ENCODE measurements at places on chromosomes 13 and 19.

DNA sequence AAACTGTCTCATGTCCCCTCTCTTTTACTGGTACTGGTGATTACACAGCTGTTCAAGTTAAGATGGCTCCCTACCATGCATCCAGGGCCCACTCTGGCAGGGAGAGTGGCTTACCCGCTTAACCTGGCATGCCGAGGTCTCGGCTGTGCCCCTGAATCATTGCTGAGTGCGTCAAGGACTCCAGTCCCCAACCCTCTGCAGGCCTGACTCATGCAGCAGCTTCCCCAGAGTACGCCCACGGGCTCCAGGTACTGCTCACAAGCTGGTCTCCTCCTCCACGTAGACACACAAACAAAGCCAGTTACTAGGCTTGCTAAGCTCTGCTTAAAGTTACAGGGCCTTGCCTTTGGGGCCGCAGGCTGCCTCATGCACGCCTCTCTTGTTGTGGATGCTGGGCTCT lies 447.4 kb downstream of the COG6 start:
- peak; percentile 26 for DNase-seq

DNA sequence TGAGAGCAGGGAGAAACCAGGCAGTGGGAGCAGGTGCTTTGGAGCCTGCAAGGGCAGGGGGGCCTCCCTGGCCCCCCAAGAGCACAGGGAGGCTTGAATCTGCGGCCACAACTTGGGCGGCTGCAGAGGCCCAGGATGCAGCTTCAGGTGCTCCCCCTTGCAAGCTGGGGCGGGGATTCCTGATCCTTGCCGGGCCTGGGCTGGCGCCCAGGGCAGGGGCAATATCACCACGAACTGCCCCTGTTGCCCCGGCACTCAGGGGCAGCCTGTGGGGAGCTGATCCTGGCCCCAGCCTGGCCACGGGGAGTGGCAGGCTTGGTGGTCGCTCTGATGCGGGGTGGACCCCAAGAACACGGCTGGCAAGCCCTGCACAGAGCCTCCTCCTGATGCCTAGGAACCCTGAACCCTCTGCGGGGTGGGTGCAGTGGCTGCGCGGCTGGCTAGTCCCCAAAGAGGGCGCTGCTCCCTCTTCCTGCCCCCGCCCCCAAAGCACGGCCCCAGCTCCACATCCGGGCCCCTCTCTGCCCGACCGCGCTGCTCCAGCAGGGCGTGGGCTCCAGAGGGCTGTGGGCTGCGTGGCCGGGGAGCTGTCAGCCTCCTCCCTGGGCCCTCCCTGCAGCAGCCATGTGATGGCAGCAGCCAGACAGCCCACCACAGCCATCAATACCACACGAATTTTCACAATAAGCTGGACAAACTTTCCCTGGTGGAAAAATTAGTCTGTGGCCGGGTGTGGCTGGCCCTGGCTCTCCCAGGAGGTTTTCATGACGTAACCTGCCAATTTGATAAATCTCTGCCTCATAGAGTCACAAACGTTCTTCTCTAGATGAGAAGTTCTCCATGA lies 21.0 kb downstream of the TNFSF9 start:
- DNase-seq: peak; percentile 41

- DNase-seq: no peak
Measured at GRCh38 chr13:114173745-114174144, 5.3 kb upstream of the CFAP97D2 start.

DNA sequence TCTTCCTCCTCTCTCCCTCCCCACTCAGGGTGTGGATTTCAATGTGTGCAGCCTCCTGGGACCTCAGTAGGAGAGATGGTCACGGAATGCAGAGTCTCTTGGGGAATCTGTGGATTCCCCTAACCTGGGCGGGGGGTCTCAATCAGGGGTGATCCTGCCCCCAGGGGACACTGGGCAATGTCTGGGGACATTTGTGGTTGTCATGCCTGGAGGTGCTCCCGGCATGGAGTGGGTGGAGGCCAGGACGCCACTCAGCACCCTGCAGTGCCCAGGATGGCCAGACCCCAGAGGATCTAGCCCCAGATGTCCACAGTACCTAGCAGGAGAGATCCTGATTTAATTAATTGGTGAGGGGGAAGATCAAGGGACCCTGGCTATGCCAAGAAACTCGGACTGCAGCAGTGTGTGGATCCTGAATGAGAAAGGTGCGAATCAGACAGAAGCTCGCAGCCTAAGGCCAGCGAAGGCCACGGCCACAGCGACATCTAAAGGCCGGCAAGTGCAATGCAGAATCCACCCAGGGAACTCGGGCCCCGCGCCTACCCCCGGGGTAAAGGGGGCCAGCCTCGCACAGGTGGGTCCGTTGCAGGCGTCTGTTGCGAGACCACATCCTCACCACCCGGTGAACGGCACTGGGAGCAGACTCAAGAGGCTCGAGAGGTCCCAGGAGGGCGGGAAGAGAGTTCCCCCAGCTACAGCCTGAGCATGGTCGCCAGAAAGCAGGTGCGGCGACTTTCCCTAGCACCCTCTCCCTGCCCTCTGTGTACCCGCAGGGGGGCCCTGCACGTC lies 88.8 kb downstream of the GNG7 start:
- DNase-seq: no peak

DNA sequence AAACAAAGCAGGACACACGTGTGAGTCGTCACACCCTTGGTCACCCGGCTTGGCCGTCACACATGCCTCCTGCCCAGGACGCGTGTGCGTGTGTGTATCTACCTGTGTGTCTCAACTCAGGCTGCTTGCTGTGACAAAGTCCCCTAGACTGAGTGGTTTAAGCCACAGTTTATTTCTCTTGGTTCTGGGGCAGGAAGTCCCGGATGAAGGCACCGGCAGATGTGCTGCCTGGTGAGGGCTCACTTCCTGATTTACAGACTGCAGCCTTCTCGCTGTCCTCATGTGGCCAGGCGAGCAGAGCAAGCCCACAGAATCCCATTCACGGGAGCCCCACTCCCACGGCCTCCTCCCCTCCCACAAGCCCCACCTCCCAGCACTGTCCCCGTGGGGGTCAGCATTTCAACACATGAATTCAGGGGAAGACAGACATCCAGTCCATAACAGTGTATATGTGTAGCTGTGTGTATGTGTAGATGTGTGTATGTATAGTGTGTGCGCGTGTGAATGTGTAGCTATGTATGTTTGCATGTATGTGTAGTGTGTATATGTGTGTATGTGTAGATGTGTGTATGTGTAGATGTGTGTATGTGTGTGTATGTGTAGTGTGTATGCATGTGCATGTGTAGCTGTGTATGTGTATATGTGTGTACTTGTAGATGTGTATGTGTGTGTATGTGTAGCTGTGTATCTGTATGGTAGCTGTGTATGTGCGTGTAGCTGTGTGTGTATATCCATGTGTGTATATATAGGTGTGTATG lies 51.5 kb downstream of the MCF2L start:
- no peak for DNase-seq

DNA sequence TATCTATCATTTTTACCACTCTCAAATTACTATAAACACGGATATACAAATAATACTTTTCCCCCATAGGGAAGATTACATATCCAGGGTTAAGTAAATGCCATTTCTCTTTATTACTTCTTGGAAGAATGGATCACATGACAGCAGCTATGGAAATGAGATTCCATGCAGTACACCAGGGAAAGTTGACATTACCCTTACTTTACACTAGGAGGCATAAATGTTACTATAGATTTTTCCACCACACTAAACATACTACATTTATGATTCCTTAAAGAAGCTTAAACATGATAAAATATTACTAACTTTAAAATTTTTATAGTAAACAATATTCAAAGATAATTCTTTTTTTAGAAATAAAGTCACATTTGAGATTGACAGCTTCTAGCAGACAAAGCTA lies 611.4 kb downstream of the PCDH9 start:
- no peak for DNase-seq

GRCh38 chr19:17848595-17849292 lies 962 bp upstream of the JAK3 start:
- DNase-seq: no peak

DNA sequence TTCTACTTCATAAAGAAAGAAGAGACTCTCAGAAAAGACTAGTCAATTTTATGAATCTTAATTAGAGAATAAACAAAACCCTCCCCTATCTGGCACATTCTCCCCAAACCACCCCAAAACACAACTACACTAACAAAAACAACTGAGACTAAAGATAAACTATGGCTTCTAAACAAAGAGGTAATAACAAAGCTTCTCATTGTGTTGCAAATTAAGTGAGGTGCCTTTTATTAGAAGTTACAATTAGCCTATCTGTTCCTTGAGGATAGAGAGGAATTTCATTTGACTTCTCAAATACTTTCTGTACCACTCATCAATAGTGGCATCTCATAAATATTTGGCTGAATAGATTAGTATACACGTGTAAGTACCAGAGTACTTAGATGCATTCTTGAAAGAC lies 1196.2 kb downstream of the PCDH9 start:
- DNase-seq: no peak

GRCh38 chr13:44300895-44301638 lies 72.6 kb upstream of the SERP2 start:
- no peak for DNase-seq

DNA sequence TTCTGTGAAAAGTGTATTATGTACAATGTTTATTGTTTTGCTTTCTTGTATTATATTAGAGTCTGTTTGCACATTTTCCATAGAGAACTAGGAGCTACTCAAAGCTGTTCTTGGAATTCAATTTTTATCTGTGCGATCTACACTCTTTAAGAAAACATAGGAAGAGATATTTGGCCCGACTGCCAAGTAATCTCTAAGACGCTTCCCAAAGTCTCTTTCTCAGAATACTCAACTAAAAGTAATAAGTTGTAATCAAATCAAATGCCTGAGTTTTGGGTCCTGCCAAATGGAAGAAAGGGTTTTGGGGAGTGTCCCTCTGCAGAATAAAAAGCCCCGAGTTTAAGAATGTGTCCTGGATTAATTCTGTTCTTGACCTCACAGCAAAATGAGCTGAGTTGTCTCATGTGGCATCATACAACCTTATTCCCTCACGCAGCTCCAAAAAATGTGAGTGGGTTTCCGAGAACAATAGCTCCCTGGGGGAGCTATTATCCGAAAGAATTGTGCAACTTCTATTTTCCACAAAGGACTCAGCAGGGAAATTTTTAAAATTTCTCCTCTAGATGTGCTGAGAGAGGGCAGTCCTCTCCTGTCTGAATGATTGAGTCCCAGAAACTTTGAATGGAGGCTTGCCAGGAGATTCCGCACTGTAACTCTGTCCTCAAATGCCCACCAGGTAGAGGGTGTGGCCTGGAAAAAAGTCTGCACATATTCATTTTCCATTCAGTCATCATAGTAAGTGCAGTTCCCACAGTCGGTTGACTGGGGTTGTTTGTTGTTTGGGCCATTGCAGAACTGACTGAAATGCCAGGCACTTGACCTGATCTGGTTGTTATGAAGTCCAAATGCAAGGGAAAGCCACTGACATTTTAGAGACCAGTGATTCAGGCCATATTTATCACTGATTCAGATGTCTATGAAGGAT lies 280.0 kb upstream of the SOX21 start:
- DNase-seq: no peak

DNA sequence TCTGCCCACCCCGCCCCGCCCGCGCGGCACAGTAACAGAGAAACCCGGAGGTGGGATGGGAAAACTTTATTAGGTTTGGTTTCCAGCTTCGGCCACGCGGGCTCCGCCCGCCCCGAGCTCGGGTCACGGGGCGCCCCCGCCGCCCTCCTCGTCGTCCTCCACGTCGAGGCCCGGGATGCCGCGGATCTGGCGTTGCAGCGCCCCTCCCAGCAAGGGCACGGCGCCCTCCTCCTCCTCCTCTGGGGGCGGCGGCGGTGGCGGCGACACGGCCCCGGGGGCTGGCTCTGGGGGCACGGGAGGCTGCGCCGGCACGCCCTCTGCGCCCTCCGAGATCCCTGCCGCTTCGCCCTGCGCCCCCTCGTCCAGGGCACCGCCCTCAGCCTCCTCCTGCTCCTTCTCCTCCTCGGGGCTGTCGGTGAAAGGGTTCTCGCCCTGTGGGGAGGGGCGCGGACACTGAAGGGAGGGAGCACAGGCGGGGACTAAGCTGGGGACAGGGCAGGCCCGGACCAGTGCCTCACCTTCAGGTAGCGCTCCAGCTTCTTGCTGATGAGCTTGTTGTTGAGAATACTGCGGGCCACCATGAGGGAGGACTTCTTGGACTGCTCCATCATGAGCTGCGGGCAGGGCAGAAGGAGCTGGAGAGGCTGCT lies 536 bp upstream of the AKAP8 start:
- DNase-seq: peak; percentile 12

GRCh38 chr19:49911381-49912145 lies 14.9 kb upstream of the IL4I1 start:
- DNase-seq: no peak

GRCh38 chr13:52760077-52760476 lies 20.5 kb upstream of the CNMD start:
- DNase-seq: no peak

- DNase-seq: no peak
Measured at GRCh38 chr19:50720921-50721381, 1.3 kb upstream of the SHANK1 start.

DNA sequence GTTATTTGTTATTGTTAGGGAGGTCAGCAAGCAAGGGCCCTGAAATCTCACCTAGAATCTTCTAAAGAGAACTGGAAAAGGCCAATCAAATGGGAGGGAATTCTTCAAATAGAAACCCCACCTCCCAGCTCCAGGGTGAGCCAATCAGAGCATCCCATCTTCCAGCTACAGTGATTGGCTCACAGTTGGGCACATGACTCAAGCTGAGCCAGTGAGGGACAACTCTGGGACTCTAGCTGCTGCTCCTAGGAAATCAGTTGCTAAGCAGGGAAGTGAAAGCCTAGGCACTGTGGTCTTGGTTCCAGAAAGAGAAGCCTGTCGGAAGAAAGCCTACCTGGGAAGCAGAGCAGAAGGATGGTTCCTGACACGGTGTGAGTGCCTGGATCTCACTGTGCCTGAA lies 13.4 kb downstream of the TM6SF2 start:
- DNase-seq: no peak

- DNase-seq: no peak
Measured at GRCh38 chr19:47765523-47766358, 12.8 kb upstream of the SELENOW start.

GRCh38 chr19:1252821-1253513 lies 4.6 kb downstream of the MIDN start:
- DNase-seq: no peak

- DNase-seq: no peak
Measured at GRCh38 chr19:45166723-45167252, 6.0 kb upstream of the NKPD1 start.

- no peak for DNase-seq
Measured at GRCh38 chr19:17311455-17312188, 2.3 kb downstream of the DDA1 start.

Measured in stimulated activated CD8-positive, alpha-beta memory T cell treated with anti-CD3 and anti-CD28 coated beads, Interleukin-15, amount 100 ng/mL, for 1 hour (primary cell).